ENCODE measurements at places on chromosomes 2 and 18. TPM values are rescaled to one million over a fixed set of nuclear protein-coding genes. Genes with fewer than 3 reads are reported as not detected.

The NPHP1 gene
- total RNA-seq: 4.4 TPM

DNA sequence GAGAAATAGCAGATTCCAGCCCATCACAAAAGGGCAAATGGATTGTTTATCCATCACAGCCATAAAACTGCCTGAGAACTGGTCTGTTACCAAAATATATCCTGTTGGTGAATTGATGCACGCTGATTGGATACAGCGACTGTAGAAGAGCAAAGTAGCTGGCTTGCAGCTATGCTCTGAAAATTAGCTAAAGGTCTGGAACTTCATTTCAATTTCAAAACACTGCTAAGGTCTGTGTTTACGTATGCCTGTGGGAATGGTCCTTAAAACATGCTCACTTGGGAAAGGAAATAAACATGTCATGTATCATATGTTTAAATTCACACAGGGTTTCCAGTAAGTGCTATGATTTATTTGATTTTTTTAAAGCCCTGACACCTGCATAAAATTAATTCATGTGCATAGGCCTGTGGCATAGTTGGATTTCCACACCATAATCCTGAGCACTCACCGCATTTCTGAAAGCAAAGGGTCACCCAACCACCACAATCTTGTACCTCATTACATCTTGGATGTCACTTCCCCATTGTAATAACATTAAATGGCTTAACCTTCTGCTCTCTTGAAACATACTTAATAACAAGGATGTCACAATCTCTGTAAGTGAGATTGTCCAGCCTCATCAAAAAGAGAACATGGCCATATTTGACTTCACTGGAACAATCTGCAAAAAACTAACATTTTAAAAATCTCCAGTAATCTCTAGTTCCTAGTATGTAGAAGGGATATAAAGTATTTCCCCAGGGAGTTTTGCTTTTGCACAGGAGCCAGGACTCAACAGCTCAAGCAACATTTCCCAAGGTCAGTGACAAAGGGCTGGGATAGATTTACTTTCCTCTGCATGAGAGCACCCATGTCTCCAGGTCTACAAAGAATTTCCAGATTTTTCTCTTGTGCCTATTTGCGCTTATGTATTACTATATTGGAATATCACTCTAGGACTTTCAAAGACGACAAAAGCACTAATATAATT, 109.8 kb downstream of the FARSB start:
- DNase-seq: no peak

The SPATA3 gene
- not detected for total RNA-seq

GRCh38 chr2:119431976-119432850, 559 bp downstream of the TMEM37 start:
- no peak for DNase-seq

GRCh38 chr2:134122610-134123009, 131.3 kb upstream of the MGAT5 start:
- no peak for DNase-seq

DNA sequence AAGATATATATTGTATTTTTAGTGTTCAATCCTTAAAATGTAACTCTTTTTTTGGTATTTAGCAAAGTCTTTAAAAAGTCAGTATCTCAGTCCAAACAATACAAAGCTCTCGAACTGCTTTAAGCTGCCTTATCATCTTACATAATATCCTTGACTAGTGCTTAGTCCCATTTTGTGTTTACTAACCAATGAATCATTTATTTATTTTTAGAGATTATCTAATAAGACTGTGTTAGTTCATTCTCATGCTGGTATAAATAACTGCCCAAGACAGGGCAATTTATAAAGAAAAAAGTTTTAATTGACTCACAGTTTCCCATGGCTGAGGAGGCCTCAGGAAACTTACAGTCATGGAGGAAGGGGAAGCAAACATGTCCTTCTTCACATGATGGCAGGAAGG, 248.3 kb upstream of the KYNU start:
- DNase-seq: no peak

GRCh38 chr18:53639687-53640086, 584.8 kb downstream of the MBD2 start:
- DNase-seq: no peak

- DNase-seq: no peak
Measured at GRCh38 chr18:25780105-25780504, 310.3 kb downstream of the SS18 start.

The ARHGAP15 gene
- total RNA-seq: 14.2 TPM

DNA sequence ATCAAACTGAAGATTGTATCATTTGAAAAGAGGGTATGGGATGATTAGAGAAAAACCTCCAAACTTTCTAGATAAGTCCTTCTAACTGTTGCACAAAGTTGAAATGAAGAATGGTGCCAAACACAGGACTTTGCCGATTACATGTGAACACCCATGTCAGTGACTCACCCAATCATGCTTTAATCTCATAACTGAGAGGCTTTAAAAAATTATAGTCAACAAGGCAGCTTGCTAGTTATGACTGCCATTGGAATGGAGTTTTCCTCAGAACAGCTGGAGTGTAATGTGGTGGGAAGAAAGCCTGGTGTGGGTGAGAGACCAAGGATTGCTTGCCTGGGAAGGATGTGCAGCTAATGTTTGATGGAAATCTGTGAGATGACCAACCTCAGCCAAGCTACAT, 98.2 kb upstream of the ALPP start:
- DNase-seq: no peak

The FAM210A gene
- 31.8 TPM for total RNA-seq

DNA sequence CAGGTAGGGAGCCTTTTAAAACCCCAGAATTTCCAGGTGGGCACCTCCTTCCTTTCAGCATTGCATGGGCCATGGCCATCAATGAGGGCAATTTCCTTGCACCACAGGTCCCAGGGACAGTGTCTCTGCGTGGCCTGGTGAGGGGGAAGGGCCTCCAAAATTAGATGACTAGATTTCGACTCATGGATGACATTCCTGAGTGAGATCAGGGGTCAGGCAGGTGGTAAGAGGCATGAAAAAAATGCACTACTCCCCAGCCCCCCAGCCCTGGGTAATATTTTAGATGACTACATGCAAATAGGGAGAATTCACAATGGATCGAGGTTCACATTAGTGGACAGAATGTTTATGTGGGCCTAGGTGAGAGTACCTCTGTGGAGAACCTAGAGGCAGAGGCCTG, 19.0 kb upstream of the IGFBP5 start:
- DNase-seq: no peak

DNA sequence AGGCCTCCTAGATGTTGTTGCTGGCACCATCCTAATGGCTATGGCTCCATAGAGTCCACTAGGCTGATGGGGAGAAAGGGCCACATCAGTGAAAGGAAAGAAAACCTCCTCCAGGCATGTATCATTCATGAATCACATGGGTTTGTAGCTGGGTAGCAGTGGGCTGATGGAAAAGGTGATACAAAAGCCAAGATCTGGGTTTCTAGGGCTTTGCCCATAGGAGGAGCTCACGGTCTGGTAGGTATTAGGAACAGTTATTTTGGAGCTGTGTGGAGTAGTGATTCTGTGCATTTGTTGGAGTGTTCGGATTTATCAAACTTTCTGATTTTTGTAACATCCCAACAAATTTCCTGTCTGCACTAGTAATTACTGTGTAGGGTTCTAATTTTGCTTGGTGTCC, 259.2 kb downstream of the SLC4A3 start:
- no peak for DNase-seq

The CHST9 gene
- total RNA-seq: 3.1 TPM

- DNase-seq: peak; percentile 4
Measured at GRCh38 chr2:170313347-170313991, 135.5 kb downstream of the MYO3B start.

The FAP gene
- total RNA-seq: 2.2 TPM

GRCh38 chr2:139492131-139492680, 712.0 kb upstream of the NXPH2 start:
- no peak for DNase-seq

DNA sequence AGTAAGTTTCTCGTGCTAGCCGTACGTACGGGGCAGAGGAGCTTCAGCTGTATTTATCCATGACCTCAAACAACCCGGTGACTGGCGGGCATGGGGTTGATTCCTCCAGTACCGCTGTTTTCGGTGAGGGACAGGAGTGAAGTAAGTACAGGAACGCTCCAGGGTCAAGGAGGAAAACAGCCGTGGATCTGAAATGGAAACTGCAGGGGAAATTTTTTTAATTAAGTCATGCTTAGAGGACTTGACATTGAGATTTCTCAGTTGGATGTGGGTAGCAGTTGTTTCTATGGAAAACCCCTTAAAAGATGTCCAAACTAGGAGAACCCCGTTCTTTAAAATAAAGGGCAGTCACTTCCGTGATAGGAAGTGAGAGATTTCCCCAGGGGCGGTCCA, 1.2 kb downstream of the RAB12 start:
- DNase-seq: no peak

DNA sequence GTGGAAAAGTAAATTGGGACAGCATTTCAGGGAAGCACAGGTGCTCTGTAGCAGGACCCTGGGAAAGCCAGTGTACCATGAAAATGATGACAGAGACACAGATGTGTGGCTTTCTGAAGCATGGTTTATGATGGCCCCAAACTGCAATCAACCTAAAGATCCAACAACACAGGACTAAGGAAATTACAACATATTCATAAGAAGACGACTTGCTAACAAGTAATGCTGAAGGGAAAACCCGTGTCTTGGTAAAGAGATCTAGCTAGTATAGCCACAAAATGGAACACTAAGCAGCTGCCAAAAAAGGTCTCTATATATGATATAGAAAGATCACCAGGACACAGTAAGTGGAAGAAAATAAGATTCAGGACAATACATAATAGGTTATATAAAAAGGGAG, 53.2 kb downstream of the UXS1 start:
- DNase-seq: no peak
